ENCODE measurements at places on chromosomes 16 and 17.

DNA sequence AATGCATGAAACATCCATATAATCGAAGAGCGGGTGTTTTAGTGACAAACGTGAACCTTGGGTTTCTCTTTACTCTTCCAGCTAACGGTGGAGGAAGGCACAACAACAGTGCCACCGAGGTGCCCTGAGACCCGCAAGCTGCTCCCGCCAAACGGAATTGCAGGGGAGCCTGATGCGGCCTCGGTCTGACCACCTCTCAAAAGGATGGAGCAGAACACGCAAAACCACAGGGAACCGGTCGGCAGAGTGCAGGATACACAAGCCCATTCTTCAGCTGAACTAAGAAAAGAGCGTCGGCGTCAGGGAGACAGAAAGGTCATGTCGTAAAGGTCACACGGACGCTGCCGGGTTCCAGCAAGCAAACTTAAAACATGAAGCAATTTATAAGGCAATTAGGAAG is 109.5 kb upstream of the ZNF750 start:
- DNase-seq, result no peak

DNA sequence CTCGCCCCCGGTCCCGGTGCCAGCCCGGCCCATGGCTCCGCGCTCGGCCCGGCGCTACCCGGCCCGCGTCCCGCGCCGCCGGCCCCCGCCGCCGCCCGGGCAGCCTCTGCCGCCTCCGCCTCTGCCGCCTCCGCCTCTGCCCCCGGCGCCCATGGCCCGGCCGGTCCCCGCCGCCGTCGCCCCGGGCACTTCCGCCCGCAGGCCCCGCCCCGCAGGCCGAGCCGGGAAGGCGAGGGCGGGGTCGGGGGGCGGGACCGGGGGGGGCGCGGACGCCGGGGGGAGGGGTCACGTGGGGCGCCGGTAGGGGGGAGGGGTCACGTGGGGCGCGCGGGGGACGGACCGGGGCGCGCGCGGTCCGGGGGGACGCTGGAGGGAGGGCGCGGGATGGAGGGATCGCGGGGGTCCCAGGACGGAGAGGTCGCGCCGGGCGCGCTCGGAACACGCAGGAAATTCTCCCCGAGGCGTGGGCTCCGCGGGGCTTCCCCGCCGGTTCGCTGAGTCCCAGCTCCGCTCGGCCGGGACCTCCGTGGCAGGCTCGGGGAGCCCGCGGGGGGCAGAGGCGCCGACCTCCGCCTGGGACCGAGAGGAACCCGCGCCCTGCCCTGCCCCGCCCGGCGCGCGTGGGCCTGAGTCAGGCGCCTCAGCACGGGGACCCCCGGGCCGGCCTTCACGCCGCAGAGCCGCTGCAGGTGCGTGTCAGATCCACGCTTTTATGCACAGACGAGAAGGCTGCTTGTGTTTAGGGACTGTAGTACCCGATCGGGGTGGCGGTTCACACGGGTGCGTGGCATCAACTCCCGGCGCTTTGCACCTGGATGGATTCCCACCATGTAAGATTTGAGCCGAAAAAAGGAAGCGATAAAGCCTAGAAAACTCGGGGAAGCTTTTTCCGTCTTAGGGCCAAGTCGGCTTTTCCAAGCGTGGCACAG is at the start of gene PGAP6:
TSS of gene PGAP6 (minus strand) at position 190 of the 929 bp plus-strand sequence. CDS start at position 33, 157 bp downstream.
- DNase-seq, result peak; percentile 28

GRCh38 chr17:68425979-68426378 is 31.3 kb downstream of the WIPI1 start:
- DNase-seq, result no peak

DNA sequence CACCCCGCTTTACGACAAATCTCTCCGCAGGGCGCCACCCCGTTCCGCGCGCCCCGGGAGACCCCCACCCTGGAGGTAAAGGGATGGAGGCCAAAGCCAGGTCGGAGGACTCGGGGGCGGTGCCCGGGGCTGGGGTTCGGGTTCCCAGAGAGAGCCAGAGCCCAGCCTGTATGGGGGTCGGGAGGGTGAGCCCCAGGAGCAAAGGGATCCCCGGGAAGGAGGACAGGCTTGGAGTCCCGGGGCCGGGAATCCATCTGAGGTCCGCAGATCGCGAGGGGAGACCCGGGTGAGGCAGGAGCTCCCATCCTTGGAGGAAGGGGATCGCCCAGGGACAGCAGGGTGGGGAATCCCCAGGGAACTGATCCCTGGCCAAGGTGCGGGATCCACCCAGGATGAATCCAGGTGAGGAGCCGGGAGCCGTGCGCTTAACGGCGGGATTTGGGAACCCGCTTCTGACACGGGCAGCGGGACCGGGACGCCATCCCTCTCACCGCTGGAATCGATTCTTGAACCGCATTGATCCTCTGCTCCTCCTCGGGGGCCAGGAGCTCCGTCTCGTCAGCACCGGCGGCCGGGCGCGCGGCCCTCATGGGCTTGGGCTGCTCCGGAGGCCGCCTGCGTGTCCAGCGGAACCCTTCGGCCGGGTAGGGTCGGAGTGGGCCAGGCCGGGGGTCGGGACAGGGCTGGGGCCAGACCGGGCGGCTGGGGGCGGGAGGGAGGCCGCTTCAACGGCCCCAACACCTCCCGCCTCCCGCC is at the start of gene MMD:
TSS of gene MMD (minus strand) at position 657 of the 756 bp plus-strand sequence. CDS start at position 517, 140 bp downstream.
- no peak for DNase-seq

GRCh38 chr16:77905374-77905920 is 116.9 kb upstream of the CLEC3A start:
- no peak for DNase-seq

GRCh38 chr16:3865241-3865640 is 15.3 kb downstream of the CREBBP start:
- no peak for DNase-seq

GRCh38 chr17:79520167-79521165 is 90.4 kb downstream of the RBFOX3 start:
- no peak for DNase-seq

DNA sequence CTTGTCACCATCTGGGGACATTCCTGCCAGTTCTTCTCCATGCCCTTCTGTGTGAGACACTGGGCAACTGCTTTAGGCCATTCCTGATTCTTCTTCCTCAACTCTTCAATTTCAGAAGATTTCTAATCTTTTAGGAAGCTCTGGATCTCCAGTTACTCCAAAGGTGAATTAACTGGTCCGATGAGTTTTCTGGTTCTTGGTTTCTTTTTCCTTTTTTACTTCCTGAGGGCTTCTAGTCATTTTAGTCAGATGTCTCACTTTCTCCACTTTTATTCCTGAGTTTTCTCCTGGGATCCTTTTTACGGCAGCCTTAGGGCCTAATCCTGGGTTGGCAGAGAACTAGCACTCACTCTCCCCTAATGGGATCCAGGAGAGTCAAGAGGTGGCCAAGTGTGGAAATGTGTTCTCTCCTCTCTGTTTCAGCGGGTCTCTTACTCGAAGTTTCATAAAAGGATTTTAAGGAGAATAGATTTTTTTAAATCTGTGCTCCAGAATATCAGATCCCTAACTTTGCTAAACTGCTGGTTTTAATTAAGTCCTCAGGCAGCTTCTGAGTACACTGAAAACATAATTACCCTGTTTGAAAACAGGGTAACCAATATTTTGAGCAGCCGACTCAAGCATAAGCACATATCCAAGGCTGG is 107.6 kb downstream of the RMI2 start:
- DNase-seq, result peak; percentile 2

DNA sequence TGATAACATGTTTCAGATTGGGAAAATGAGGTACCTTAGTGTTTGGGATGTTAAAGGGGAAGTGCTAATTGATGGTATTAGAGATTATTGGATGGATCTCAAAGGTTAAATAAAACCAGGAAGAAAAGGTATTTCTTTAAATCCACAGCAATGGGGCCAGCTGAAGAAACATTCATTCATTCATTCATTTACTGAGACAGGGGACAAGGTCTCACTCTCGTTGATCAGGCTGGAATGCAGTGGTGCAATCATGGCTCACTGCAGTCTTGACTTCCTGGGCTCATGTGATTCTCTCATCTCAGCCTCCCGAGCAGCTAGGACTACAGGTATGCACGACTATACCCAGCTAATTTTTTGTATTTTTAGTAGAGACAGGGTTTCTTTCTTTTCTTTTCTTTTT is 19.8 kb downstream of the EARS2 start:
- DNase-seq, result no peak

DNA sequence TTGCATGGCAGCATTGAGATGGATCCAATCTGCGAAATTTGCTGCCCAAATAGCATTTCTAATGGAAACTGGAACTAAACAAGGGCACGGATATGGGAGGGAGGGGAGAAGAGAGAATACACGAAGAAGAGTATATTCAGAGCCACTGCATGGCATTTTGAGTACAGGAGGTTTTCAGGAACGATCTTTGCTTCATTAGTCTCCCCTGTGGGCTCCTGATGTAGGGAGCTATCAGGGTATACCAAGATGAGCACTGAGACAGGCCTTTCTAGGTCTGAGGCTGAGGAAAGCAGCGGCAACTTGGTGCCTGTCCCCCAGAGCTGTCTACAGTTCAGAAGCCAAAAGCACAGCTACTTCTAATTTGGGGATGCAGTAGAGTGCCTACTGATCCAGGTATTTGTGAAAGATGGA is 257.7 kb upstream of the PMFBP1 start:
- no peak for DNase-seq

GRCh38 chr17:30382345-30382744 is 3.6 kb downstream of the CPD start:
- no peak for DNase-seq

- no peak for DNase-seq
Measured at GRCh38 chr17:78777881-78778280, 4.2 kb downstream of the CYTH1 start.

GRCh38 chr17:27824176-27824715 is 23.9 kb upstream of the NOS2 start:
- DNase-seq, result no peak
